ENCODE measurements at places on chromosomes 12 and 14.

- DNase-seq = no peak
Measured at GRCh38 chr12:79168687-79169086, 304.1 kb downstream of the SYT1 start.

- DNase-seq = no peak
Measured at GRCh38 chr12:5243014-5243413, 188.9 kb upstream of the NTF3 start.

DNA sequence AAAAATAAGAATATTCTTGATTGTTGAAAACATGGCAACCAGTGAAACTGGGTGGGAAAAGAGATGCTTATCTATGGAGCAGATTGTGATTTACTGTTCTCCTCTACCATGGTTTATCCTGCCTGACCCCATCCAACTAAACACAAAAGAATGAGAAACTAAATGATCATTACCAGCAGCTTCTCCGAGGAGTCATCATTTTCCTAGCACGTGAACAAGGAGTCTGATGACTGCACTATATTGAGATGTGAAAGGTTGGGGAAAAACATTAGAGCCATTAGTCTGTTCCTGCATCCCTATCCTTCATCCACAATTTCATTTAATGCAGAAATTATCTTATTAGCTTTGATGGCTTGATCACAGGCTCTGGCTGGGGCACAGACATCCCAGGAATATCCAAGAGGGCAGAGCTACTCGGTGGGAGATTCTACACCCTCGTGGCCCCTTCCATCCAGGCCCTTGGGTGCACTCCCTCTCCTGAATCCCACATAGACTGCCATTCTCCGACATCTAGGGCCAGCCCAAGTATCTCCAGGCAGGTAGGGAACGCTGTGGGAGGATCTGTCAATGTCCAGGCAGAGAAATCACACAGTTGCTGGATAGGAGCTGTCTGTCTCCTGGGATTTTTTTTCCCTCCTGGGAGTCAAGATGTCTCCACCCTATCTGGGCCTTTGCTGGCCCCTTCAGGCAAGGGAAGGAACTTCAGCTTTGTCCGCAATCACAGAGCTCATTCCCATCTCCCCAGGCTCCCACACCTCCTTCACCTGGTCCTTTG is 43.3 kb upstream of the DHRS4 start:
- peak; percentile 74 for DNase-seq

DNA sequence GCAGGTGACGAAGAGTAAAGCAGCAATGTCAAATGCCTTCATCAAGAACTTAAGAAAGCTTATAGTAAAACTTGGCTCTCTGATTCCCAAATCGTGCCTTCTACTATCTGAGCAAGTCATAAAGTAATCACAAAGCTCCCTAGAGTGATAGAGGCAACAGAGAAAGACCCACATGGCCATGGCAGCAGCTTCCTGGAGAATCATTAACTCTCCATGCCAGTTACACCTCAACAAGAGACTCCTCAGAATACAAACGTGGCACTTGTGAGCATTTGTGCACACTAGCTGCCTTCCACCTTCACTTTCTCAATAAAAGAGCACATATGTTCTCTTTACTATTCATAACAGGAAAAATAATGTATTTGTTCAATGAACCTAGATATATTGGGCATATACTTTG is 48.0 kb downstream of the PLCZ1 start:
- no peak for DNase-seq

- DNase-seq = peak; percentile 74
Measured at GRCh38 chr12:71662849-71663560, 643 bp downstream of the ZFC3H1 start.

DNA sequence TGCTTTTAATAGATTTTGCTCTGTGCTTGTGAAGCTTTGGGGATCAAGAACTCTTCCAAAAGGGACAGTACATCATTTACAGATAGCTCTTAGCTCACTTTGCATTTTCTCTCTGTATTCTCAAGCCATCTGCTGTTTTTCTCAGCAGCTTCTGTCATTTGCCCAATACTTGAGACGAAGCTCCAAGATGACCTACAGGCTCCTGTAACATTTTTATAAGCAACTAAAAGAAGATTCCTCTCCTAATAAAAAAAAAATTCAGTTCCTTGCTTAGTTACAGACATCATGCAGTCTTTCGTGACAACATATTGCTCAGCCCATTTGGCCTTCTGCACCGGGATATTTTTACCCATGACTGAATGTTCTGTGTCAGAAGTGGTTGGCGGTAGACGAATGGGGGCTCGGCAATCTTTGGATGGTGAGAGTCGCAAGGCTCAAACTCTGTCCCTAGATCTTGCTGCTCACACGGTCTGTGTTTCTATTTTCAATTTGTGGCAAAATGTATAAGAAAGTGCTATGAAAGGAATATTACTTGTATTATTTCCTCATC is 215.6 kb downstream of the FSCB start:
- no peak for DNase-seq

GRCh38 chr14:50821510-50822464 is 9.2 kb downstream of the NIN start:
- DNase-seq = no peak

DNA sequence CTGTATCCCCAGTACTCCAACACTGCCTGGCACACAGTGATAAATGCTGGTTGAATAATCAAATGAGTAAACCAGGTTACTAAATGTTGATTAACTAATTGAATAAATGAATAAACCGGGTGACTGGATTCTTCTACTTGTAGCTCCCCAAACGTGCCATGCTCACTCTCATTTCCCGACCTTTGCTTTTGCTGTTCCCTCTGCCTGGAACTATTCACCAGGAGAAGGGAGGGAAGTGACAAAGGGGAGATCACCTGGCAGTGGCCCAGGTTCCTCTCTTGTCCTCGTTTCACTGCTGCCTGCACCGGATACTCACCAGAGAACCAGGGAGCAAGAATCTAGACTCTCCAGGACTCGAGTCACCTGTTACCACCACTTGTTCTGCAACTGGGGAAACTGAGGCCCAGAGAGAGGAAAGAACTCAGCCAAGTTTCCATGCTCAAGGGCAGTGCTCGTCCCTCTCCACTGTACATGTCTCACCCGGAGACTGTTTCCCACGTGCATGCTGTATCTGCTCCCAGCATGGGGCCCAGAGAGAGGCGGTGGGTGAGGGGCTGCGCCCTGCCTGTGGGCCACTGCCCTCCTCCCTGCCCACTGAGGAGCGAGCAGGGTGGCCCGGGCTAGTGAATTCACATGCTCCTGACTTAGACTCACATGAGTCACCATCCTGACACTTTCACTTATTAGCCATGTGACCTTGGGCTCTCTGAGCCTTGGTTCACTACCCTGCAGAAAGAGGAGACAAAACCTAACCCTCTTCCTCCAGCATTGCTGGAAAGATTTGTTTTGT is 17.7 kb upstream of the POP5 start:
- DNase-seq = peak; percentile 63

DNA sequence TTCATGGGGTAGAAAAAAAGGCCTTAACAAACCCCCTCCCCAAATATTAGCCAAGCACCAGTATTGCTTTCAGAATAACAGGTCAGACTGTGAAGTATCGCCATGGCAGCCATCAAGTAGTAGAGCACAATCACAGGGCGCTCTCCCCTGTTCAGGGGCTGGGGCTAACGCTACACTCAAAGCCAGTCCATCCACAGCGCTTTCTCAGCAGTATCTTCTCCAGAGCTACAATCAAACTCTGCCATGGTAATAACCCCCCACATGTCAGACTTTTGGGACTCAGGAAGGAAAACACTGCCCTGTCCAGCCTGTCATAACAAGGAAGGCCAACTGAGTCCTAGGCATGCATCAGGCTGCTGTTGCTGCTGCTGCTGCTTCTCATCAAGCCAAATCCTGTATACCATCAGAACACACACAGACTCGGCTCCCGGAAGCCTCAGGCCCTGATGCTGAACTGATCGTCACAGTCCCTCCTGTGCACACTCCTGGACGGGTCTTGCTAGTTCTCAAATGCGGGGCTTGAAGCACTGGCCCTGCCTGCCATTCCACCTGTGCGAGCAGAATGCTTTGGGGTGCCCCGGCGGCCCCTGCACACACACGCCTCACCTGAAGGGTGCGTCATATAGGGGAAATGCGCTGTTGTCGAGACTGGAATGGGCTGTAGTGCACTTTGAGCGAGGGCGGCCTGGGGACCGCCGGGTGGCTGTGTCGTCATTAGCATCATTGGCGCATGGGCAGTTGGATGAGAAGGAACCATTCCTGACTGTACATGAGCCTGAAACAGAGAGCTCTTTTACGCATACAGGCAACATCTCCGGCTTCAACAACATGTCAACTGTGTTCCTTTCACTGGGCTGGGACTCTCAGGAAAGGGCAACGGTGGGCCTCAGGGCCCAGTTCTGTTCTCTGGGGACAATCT is 47.6 kb downstream of the SH2B3 start:
- no peak for DNase-seq

DNA sequence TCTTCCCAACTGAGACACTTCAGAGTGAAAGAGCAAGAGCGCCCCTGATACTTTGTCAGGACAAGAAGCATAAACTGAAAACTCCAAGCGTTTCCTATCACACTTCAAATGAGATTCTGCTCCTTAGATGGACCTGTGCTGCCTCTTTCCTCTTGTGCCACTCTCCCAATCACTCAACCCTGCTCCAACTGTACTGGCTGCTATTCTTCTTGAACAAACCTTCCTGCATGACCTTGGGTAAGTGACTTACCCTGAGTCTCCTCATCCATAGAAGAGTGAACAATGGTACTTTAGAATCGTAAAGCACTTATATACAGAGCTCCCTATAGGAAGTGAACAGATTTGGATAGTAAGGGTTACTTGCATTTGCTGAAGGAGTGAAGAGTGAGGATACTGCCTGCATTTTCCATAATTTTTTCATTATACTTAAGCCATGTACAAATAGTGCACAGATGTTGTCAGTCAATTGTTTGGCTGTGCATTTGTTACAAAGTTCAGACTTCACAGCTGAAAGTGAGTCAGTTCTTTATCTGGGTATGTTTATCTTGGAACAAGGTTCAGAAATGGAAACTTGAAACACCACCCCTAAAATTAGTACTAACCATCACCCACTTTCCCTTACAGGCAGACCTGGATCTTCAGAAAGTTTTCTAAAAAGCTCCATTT is 10.8 kb downstream of the MTERF2 start:
- peak; percentile 41 for DNase-seq

GRCh38 chr12:14803830-14804160 is 325 bp downstream of the C12orf60 start:
- DNase-seq = no peak
